Posterior vena cava (tissue), 2 donors: ENCODE measurements at places on chromosomes 12 and 14. TPM values are rescaled to one million over a fixed set of nuclear protein-coding genes. Genes with fewer than 3 reads are reported as not detected.
A peak's percentile ranks its signal among the peaks of the same experiment; 100 is the strongest.

The DBX2 gene
- total RNA-seq = 0.93 TPM

The STAB2 gene
- 0.46 TPM for total RNA-seq

The TOGARAM1 gene
- total RNA-seq = 17.0 TPM

The LMO3 gene
- 80.4 TPM for total RNA-seq

The RNASE3 gene
- total RNA-seq = 0.60 TPM

The EIF2S3B gene
- total RNA-seq = 0.33 TPM

The MSI1 gene
- 0.28 TPM for total RNA-seq

The HRK gene
- total RNA-seq = not detected

The KCNH3 gene
- 0.28 TPM for total RNA-seq

The ERH gene
- 132 TPM for total RNA-seq

The LTB4R2 gene
- total RNA-seq = 2.5 TPM

The ZDHHC17 gene
- 32.8 TPM for total RNA-seq

The ZNF385A gene
- 23.2 TPM for total RNA-seq

- DNase-seq = no peak
Observed at GRCh38 chr12:69000540-69001243, 67.7 kb upstream of the CPM start.

DNA sequence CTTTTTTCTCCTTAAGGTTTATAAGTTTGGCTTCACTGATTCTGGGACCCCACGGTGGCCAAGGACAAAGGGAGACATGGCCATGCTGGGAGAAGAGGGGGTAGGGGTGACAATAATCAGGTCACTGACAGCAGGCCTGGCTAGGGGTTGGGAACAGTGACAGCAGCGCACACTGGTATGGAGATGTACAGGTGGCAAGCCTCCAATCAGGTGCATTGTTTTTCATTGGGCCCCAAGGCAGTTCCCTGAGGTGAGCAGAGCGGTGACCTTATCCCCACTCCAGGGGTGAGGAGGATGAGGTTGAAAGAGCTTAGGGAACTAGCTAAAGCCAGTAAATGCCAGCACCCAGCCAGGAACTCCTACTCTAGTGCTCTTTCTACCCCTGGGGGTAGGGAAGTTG lies 1.4 kb downstream of the SYNDIG1L start:
- DNase-seq = no peak

DNA sequence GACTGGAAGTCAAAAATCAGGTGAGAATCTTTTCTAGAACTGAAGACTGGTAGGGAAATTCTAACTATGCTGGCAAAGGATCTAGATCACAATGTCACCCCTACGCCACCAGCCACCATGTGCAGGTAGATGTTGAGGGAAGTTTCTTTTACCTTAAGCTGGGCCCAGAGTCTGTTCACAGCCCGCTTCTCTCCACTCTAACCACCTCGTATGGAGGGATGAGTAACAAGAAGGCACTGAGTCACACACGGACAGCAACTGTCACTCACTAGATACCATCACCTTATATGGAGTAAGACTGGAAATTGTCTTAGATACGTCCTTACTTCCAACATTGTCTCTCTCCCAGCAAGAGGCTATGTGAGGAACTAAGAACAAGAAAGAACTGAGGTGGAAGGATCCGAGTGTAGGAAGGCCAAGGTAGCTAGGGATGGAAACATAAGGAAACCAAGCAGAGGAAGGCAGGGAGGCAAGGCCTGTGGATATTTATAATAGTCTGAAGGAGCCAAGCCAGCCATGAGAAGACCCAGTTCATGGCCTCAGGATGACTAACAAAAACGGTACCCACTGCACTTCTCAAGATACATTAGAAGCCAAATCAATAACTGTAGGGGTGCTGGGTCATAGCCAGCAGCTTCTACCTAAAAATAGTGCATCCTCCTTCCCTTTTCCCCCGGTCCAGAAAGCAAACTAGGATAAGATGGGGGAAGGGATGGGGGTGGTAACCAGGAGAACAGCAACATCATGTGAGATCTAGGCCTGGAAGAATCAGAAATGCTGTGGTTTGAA lies 15.5 kb downstream of the REM2 start:
- no peak for DNase-seq

- no peak for DNase-seq
Observed at GRCh38 chr12:80580254-80580653, 127.2 kb upstream of the MYF6 start.

GRCh38 chr12:93116632-93117031 lies 187.5 kb upstream of the EEA1 start:
- no peak for DNase-seq

- no peak for DNase-seq
Observed at GRCh38 chr14:84856751-84857534, 673.0 kb upstream of the FLRT2 start.

DNA sequence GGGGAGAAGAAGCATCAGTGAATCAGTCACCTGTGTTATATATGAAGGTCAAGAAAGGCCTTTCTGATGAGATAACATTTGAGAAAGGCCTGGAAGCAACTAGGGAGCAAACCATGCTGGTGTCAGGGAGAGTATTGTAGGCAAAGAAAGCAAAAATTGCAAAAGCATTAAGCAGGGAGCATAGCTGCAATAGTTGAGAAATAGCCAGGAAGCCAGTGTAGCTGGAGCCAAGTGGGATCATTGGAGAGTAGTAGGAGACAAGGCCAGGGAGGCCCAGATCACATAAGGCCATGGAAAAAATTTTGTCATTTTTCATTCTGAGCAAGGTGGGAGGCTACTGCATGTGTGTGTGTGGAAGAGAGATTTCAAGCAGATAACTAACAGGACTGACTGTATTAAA lies 18.8 kb upstream of the MAGOHB start:
- DNase-seq = no peak

DNA sequence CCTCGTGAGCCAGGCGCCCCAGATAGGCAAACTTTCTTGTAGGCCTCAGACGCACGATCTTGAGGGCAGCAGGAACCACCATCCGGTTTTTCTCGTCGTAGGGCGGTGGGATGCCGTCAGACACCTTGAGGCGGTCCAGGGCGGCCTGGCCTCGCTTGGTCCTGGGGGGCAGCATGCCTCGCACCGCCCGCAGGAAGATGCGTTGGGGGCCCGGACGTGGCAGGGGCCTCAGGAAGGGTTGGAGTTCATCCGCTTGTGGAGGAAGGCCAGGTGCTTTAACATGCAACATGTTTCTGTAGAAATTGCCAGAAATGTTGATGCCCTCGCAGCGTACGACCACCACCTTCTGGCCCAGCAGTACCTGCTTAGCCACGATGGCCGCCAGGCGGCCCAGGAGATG lies 5.5 kb upstream of the TSPAN9 start:
- DNase-seq = peak; percentile 79

DNA sequence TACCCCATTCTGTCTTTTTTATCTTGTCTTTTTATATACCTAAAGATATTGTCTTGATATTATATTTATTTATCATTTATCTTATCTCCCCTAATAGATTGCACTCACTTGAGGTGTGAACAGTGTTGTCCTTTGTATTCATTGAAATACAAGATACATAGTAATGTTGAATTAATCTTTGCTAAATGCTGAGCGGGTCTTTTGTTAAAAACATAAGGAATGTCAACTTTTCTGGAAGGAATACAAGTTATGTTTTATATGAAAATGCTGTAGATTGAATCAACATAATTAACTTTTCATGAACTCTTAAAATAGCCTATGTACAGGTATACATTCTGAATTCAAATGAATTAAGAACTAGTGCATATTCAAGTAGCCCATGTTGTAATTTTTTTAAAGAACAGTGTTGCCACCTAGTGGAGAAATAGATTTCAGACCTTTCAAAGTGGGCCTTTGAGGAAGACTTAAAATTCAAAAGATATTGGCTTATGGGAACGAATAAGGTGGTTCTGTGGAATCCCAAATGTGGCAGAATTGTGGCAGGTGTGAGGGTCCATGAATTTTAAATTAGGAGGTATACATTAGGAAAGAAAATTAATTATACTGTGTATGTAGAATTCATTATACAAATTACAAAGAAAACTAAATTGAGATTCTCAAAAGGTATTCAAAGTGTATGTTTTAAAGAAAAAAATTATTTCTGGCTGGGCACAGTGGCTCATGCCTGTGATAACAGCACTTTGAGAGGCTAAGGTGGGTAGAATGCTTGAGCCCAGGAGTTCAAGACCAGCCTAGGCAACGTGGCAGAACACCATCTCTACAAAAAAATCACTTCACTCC lies 19.1 kb downstream of the BBOF1 start:
- no peak for DNase-seq

DNA sequence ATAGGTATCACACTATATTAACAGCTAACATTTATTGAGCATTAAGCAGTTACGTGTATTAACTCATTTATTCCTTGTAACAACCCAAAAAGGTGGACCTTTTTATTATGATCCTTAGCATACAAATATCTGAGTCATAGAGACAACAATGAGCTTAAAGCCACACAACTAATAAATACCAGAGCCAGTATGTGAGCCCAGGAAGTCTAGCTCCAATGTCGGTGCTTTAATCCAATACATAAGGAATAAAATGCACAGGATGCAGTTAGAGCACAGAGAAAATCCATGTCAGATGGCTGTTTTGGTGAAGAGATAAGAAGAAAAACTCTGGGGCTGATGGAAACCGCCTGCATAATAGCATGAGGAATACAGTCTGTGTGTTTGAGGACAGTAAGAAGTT lies 888.6 kb downstream of the TMTC2 start:
- no peak for DNase-seq

- DNase-seq = no peak
Observed at GRCh38 chr12:97322388-97322787, 140.2 kb upstream of the RMST start.

DNA sequence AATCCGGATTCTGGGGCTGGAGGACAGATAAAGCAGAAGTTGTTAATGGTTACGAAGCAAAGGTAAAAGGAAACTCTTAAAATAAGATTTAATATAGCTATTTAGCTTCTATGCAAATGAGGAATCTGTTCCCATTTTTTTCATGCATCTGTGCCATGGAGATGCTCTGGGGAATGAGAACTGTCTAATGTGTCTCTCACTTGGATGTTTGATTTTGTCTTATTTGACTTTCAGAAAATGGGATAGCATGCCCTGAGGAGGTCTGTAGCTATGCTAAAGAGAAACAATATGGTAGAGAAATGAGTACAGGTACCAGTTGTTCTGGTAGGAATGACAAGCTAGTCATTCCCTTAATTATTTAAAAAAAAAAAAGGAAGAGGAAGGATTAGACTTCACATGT lies 24.3 kb downstream of the C12orf76 start:
- DNase-seq = no peak

DNA sequence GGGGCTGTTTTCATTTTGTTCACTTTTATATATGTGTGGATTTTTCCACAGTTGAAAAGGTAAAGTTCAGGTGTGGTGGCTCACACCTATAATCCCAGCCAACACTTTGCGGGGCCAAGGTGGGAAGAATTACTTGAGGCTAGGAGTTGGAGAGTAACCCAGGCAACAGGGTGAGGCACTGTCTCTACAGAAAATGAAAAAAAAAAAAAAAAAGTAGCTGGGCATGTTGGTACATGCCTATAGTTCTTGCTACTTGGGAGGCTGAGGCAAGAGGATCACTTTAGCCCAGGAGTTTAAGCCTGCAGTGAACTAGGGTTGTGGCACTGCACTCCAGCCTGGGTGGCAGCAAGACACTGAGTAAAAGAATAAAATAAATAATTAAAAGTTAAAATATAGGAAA lies 326.5 kb downstream of the NAV3 start:
- no peak for DNase-seq

GRCh38 chr14:86203843-86204242 lies 673.9 kb downstream of the FLRT2 start:
- no peak for DNase-seq
